Mammary epithelial cell (primary cell): ENCODE measurements at places on chromosomes 12 and 14. TPM values are rescaled to one million over a fixed set of nuclear protein-coding genes. Genes with fewer than 3 reads are reported as not detected.

- DNase-seq = peak; percentile 32
These were observed 155.4 kb downstream of the DIO2 start for GRCh38 chr14:80055667-80056496.

Gene AKAP3
- polyA plus RNA-seq = 0.44 TPM

GRCh38 chr12:112924986-112925385, 13.3 kb upstream of the OAS3 start:
- no peak for DNase-seq

DNA sequence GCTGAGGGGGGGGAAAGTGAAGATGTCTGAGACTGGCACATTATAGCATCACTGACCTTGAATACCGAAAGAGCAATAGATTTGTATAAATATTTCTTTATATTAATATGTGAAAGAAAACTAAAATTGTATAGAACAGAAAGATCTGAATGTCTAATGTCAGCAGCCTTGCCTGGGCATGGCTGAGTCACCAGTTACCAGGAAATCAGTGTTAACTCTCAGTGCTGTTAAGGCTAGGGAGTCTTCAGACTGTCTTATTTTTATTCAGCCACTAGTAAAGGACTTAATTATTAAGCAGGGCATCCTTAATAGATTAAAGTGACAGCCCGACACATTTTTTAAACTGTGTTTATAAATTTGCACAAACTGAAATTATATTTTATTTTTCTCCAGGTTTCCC, 122.9 kb upstream of the AEBP2 start:
- peak; percentile 21 for DNase-seq

Gene SLC8B1
- 9.0 TPM for polyA plus RNA-seq

DNA sequence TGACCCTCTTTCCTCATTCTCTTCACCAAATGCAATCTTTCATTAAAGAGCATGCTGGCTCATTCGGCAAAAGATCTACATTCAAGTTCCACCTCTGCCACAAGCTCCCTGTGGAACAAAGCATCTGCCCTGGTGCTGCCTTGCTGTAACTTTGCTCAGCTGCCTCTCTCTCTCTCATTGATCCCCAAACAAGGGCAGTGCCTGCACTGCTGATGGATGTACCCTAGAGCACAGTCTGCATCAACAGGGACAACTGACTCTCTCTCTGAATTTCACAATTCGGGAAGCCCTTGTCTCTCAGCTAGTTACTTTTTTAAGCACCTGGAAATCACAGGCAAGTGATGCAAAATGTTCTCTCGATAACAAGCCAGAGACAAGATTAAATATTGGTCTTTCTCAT, 174.0 kb upstream of the DIO2 start:
- no peak for DNase-seq

DNA sequence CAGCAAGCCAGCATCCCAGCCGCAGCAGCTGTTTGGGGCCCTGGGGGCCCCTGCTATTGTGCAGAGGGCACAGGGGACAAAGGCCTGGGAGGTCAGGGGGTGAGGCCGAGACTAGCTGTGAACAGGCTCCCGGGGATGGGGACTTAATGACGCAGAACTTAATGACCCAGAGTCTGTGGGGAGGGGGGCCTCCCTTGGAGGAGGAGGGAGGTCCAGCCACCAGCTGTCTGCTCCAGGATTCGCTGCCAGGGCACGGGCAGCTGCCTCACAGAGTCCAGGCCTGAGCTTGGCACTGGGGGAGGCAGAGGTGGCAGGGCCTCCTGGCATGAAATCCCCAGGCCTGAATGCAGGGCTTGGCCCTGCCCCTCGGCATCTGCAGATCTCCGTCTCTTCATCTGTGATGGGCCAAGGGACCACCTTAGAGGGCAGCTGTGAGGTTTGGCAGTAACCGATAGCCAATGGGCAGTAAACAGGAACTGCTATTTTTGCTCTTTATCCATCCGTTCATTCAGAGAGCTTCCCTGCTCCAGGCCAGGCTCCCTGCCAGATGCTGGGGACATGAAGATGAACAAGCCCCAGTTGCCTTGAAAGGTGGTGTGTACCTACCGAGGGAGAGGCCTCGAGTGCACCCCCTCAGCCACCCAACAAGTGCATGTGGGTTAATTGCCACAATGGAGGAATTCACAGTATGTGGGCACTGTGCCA, 6.7 kb downstream of the FAM222A start:
- DNase-seq = no peak

- no peak for DNase-seq
These were observed 1.4 kb downstream of the ASPG start for GRCh38 chr14:104086661-104087461.

Gene C3AR1
- 0.25 TPM for polyA plus RNA-seq

DNA sequence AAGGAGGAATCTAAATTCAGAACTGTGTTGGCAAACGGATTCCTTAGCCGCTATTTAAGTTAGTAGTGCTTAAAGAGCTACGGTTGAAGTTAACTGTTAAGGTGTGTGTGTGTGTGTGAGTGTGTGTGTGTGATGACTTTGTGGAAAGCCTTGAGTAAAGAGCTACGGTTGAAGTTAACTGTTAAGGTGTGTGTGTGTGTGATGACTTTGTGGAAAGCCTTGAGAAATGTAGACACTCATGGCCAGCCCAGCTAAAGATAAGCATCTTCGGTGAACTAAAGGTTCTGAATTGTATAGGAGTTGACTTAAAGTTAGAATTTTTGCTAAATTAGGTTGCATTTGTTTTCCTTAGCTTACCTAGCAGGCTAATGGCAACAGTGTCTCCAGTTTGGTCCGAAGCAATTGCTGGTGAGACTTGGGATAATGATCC, 1.4 kb downstream of the KTN1 start:
- no peak for DNase-seq

Gene TMEM132D
- polyA plus RNA-seq = not detected

Gene ALDH6A1
- polyA plus RNA-seq = 4.9 TPM
